ENCODE measurements at places on chromosomes 3 and 15.

- ATAC-seq: no peak
Observed at GRCh38 chr15:31197497-31198414, 96.2 kb upstream of the TRPM1 start.

DNA sequence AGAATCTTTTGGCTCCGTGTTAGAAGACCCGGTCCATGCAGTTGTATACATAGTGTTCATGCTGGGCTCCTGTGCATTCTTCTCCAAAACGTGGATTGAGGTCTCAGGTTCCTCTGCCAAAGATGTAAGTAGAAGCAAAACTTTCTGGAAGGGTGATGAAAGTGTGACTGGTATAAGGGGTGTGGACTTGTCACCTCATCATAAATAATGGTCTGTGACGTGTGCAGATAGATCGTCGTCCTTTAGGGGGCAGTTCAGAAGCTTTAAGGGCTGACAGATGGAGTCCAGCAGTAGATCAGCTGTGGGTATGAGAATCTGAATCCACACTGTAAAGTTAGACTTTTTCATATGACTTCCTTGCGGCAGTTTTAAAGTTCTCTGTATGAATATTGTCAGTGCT lies 15.3 kb downstream of the SEC61A1 start:
- no peak for ATAC-seq

- no peak for ATAC-seq
Observed at GRCh38 chr15:81097890-81098280, 36.2 kb upstream of the CFAP161 start.

GRCh38 chr3:23083701-23084100 lies 119.4 kb upstream of the UBE2E2 start:
- ATAC-seq: no peak

GRCh38 chr3:73600293-73600938 lies 24.3 kb downstream of the PDZRN3 start:
- ATAC-seq: no peak

- ATAC-seq: no peak
Observed at GRCh38 chr3:134449951-134450350, 35.8 kb downstream of the ANAPC13 start.

GRCh38 chr3:197847866-197848401 lies 56.9 kb downstream of the LRCH3 start:
- no peak for ATAC-seq

DNA sequence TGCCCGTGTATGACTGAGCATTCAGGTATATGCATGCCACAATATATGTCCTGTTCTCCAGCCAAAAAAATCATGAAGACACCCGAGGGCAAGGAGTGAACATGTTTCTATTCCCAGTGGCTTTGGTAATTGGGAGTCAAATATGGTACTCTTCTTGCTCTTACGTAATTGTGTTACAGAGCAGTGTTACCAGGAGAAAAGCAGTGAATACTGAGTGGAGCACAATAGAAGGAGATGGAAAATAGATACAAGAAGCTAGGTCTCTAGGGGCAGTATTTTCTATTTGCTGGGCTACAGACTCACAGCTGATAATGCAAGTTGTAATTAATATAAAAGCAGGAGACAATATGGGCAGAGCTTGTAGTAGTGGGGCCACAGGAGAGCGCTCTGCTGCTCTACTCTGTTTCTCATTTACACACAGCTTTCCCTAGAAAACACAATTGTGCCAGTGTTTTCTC lies 13.2 kb downstream of the MEIS2 start:
- ATAC-seq: peak; percentile 67

DNA sequence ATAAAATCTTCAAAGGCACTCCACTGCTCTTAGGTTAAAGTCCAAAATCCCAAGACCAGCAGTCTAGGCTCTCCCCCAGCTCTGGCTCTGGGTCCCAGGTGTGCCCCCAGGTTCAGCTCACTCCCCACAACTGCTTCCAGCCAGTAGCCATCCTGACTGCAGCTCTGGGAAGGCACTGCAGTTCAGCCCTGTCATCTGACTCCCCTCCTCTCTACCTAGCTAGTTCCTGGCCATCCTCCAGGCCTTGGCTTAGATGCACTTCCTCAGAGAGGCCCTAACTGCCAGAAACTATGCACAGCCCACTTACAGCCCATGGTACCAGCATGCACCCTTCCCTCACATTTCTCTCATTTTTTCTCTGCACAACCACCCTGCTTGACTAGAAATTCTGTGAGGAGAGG lies 25.5 kb downstream of the TBC1D2B start:
- ATAC-seq: no peak

DNA sequence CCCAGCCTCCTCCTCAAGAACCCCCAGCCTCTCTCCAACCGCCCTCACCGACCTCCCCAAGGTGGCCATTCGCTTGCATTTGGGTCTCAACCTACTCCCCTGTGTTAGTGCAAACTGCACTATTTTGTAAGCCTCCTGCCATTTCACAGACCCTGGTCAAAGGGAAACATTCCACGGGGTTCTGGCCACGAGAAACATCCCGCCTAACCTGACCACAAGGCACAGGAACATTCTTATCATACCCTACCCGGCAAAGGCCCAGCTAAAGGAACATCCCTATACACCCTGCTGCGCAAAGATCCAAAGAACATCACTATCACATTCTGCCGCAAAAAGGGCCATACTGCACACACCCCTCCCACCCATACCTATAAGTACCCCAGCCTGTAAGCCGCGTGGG lies 22.9 kb downstream of the RPSA start:
- no peak for ATAC-seq

DNA sequence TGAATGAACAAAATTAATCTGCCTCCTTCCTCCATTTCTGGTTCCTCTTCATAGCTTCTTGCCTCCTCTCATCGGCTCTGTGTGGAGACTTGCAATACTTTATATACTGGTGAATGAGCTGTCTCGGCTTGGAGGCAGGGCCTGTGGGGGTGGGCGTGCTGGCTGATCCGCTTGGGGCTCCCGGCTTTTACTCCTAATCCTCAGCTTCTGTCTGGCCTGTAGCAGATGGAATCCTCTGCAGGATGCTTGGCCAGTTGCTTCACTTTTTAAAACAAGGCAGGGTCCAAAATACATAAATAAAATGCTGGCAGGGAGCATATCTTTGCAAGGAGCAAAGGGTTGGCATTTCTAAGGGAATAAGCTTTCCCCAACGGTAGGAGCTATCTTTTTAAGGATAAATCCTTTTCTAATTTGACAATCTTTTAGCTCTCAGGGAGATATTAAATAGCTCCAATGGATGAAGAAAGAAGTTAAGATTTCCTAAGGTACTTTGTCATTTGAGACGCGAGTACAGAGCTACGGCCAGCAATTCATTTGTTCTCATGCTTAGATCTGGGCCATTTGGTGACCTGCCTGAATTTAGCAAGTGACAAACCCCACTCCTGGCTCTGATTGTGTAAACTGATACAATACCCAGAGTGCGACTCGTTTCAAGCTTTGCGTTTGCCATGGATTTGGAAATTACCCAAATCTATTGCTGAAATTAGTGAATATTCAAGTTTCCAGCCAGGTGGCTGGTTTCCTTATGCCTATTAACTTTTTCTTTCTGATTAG lies 18.9 kb downstream of the SV2B start:
- ATAC-seq: no peak

DNA sequence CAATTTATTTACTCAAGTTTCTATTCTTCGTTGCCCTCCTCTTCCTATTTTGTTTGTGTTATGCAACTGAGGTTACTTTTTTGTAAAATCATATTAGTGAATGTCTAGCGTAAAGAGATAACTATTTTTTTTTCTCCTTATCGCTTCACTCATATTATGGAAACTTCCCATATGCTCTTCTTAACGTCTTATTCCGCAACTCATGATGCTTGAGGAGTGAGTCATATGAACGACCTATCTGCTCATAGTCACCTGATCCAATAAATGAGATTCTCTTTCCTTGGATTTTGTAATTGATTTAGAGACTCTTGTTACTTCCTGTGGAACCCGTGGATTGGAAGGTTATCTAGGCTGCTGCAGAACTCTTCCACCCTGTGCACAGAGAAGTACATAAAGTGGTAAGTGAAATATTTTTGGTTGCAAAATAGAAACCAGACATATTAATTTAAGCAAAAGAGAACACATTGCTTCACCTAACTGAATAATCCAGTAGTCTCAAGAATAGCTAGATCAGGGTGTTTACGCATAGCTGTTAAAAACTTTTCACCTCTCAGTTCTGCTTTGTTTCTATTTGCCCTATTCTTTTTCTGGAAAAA lies 719.3 kb upstream of the SGO1 start:
- no peak for ATAC-seq

- ATAC-seq: no peak
Observed at GRCh38 chr15:43489191-43489590, 3.8 kb downstream of the TP53BP1 start.

- ATAC-seq: peak; percentile 75
Observed at GRCh38 chr3:12224181-12225147, 64.4 kb upstream of the PPARG start.

GRCh38 chr3:11228041-11228440 lies 44.2 kb upstream of the ATG7 start:
- ATAC-seq: no peak

DNA sequence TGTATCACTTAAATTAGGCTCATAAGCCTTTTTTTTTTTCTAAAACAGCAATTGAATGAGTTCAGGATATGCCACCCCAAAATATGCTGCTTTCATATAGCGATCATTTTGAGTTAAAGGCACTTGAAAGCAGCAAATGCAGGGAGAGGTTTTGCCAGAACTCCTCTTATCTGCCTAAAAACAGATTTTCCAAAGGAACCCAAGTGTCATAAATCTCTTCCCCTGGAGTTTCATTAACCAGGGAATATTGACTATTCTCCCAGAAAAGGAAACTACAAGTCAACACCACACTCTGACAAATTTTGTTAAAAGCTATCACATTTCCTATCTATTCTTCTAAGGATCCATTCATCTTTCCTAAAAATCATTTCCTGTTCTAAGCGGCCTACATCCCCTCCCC lies 11.3 kb downstream of the DNAAF4 start:
- no peak for ATAC-seq

GRCh38 chr3:152403632-152404066 lies 134.9 kb downstream of the MBNL1 start:
- peak; percentile 25 for ATAC-seq

GRCh38 chr15:31262901-31263671 lies 63.5 kb upstream of the KLF13 start:
- peak; percentile 73 for ATAC-seq

DNA sequence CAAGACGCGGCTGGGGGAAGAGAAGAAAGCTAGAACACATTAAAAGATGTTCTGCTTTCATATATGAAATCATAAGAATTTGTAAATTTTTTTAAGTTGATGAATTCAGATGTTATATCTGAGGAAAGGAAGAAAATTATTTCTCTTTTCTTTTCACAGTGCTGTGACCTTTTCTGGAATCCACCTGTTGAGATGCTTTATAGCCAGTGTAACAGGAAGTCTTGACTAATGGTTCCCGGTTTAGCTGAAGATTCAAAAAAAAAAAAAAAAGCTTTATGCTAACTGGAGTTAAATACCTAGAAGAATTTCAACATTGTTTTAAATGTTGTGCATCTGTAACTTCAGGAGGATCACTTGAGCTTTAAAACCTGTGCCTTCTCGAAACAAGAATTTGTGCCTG lies 9.9 kb downstream of the GTPBP8 start:
- no peak for ATAC-seq

DNA sequence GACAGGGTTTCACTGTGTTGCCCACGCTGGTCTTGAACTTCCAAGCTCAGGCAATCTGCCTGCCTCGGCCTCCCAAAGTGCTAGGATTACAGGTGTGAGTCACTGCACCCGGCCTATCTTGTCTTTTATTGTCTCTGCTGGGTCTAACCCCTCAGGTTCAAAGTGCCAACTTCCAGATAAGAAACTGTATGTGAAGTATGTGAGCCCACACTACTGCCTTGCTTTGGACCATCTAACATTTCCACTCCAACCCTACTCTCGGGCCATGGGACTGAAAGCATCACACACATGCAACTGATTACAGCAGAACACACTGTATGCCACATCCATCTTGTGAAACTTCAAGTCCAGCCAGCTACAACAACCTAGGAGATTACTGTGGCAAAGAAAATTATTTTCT lies 256.1 kb upstream of the VEPH1 start:
- no peak for ATAC-seq

DNA sequence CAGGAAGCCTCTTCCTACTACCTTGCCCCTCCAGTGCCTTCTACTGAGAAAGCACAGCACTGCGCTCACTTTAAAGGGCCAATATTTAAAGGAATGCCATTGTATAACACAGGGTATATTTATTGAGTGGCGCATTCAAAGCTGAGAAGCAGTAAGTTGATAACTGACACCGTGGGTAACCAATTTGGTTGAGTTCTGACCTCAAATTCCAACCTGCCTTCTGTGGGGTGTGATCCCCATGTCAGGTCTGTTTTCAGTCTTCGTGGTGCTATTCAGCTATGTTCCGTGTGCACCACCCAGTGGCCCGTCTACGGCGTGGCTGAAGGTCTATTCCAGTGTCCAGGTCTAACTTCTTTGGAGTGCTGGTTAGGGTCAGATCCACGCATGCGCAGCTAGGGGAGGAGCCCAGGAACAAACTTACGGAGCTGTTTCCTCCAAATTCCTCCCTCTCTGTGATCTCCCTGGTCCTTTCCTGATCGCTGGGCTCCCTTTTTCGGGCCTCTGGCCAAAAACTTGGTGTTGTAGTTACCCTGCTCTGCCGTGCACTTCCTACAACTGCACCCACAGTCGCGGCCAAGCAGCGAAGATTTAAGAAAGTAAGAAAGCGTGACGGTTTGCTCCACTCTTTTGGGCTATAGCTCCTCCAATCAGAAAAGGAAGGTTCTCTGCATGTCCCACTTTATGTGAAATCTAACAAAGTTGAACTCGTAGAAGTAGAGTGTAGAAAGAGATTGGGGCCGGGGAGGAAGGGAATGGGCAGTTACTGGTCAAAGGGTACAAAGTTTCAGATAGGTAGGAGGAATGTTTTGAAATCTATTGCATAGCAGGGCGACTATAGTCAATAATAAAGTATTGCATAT lies 7.7 kb downstream of the LRRC2 start:
- peak; percentile 90 for ATAC-seq

DNA sequence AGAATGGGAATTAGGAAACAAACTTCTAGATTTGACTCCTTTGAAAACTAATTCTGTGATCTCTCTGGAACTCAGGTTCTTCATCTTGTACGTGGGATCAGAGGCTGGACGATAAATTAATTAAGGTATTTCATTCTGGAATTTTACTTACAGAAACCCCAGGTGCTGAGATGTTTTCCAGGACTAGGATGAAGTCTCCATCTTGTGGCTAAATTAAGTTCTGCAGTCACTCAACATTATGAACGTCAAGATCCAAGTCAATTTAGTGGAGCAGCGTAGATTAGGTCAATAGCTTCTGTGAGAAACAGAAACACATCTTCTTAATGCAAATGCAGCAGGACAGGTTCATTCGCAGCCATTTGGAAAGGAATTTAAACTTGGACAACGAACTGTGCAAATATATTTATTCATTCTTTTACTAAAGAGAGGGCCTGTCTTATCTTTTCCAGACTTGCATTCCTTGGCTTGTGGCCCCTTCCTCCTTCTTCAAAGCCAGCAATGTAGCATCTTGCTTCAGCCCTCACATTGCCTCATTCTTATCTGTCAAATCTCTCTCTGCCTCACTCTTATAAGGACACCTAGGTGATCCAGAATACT lies 26.7 kb upstream of the TMC3 start:
- peak; percentile 54 for ATAC-seq

DNA sequence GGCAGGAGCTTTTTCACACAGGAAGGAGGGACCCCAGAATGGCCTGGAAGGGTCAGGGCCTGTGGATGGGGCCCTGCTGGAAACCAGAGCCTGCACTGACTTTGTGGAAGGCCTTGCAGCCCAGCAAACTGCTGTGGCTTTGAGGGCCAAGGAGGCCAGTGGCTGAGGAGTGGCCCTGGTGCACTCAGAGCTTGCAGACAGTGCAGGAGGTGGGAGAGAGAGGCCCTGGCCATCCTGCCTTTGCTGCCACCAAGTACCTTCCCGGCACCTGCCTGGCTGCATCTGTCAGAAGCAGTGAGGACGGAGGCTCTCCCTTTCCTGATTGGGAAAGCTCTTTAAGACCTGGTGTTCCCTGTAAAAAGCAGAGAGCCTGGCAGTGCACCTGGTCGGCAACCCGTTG lies 6.4 kb downstream of the PSTPIP1 start:
- no peak for ATAC-seq

Data from esophagus mucosa (tissue), 1 donor.